Fibroblast of lung (primary cell): ENCODE measurements at places on chromosomes 1 and 21. TPM values are rescaled to one million over a fixed set of nuclear protein-coding genes. Genes with fewer than 3 reads are reported as not detected.

- peak overlapping the region; percentile 18 for H3K27ac ChIP-seq
- H3K4me1 ChIP-seq: peaks cover 8% of the 10 kb centered on the region
- no peaks in the 10 kb centered on the region for H3K27me3 ChIP-seq
- DNase-seq: peak; percentile 51
- peak overlapping the region; percentile 25 for H3K4me3 ChIP-seq
Observed at GRCh38 chr1:173473599-173474011, 3.5 kb upstream of the PRDX6 start.

- peak; percentile 28 for DNase-seq
- H3K4me1 ChIP-seq: no peaks in the 10 kb centered on the region
- no peak overlapping the region for H3K4me3 ChIP-seq
- no peaks in the 10 kb centered on the region for H3K36me3 ChIP-seq
- H3K27me3 ChIP-seq: no peaks in the 10 kb centered on the region
Observed at GRCh38 chr1:119347858-119348257, 20.7 kb upstream of the HAO2 start.

The RIPK4 gene
- total RNA-seq: under 0.01 TPM in 2 replicates

The PDC gene
- total RNA-seq: not detected in 2 replicates

DNA sequence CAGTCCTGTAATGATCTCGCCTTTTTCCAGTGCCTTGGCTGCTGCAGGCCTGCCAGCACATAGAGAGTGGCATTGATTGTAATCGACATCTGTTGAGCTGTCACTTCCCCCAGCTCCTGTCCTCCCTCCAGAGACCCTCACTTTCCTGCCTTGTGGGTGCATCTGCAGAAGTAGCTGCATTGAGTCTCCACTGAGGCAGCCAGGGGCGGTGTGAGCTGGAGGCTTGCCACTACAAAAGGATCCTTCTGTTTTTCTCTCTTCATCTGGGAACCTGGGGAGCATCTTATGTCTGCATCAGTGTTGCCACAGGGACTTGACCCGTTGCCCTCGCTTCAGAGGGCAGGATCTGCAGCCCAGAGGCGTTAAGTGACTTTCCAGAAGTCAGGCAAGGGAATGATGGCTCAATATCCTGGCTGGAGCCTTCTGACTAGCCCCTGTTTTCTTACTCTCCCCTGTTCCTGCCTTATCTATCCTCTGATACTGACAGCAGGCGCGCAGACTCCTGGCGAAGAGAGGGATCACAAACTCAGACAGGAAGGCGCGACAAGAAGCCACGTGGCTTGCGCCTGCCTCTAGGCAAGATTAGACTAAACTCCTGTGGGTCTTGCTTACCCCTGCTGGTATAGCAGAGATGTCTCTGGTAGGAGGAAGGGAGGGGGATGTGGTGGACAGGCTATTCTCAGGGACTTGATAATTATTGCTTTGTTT, 13.3 kb upstream of the FMOD start:
- no peak overlapping the region for H3K4me3 ChIP-seq
- H3K36me3 ChIP-seq: no peaks in the 10 kb centered on the region
- H3K27me3 ChIP-seq: peaks cover 21% of the 10 kb centered on the region
- no peak overlapping the region for H3K27ac ChIP-seq
- peaks cover 4% of the 10 kb centered on the region for H3K4me1 ChIP-seq

DNA sequence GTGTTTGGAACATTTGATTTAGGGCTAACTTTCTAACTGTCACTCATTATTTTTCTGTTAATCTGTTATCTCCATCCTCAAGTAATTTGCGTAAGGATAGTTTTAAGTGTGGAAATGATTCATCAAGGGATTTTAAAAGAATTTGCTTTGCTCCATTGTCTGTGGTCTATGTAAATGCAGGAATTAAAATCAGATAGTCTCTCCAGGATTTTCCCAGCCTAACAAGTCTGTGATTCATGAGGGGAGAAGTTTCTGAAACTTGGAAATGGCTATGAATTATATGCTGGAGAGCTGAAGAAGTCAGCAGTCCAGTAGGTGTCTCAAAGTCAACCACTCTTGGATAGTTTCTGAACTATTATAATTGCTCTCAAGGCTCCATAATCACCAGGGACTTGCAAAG, 264.5 kb downstream of the MRPL39 start:
- no peaks in the 10 kb centered on the region for H3K36me3 ChIP-seq
- DNase-seq: peak; percentile 84
- H3K4me3 ChIP-seq: no peak overlapping the region
- H3K27me3 ChIP-seq: no peaks in the 10 kb centered on the region
